ENCODE measurements at places on chromosomes 16 and 17.
A peak's percentile ranks its signal among the peaks of the same experiment; 100 is the strongest.

DNA sequence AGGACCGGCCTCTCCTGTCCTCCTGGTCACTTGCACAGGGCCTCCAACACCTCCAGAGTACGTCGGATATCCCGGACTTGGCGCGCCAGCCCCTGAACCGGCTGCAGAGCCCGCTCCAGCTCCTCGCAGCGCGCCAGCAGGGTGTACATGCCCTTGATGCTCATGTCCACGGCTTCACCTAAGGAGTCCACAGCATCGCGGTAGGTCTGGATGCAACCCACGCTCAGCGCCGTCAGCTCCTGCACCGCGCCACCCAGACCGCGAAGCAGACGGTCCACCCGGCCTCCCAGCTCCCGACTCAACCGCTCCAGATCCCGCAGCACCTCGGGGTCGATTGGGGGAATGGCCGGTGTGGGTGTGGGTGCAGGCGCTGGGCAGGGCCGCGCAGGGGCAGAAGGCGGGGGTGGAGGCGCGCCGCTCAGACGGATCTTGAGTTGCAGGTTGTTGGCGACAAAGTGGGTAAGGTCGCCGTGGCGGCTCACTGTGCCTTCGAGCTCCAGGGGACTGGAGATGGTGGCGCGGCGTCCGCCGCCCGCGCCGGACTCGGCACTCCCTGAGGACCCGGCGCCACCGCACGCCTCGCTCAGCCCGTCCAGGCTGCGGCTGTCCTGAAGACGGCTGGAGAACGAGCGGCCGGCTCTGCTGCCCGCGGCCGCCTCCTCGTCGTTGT, 804 bp downstream of the BORCS6 start:
- no peak for DNase-seq

GRCh38 chr17:76378548-76379274, 5.7 kb upstream of the SPHK1 start:
- DNase-seq: no peak

DNA sequence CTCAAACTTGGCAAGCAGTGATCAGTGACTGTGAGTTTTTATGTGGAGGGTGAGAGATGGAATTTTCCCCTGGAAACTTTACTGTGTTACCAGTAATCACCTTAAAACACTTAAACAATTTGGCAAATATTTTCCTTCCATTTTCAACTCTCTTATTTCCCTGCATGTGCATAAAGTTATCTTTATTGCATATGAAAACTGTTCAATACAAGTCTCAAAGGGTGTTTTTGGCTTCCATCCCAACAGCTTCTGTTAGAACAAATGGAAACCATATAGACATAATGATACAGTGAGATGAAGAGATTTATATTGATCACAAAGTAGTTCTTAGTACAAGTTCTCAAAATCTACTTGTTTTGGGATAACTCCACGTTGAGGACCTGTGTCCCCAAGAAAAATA, 36.4 kb upstream of the TANGO6 start:
- no peak for DNase-seq

DNA sequence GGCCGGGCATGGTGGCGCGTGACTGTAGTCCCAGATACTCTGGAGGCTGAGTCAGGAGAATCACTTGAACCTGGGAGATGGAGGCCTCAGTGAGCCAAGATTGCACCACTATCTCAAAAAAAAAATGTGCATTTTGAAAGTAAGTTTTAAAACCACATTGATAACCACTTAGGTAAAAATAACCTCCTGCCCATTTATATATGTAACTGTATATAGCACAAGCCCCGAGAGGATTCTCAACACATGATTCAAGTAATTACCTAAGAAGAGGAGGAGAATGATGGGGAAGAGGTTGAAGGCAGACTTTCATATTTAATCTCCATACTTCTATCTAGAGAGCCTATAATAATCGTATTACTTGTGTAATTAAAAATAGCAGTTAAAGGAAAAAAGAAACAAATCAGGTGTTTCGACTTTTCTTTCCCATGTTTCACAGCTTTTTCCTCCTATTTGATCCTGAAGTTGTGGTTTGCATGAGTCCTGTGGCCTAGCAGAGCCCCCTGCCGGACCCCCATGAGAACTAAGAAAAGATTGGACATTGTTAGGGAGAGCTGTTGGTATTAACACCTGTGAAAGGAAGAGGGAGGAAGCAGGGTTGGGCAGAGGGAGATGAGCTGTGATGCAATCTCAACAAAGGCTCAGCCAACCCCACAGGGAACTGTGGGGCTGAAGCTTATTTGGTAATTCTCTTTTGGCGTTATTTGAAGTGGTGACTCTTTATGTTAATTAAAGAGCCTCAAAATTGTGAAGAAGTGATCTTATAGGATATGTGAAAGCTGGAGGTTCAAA, 22.1 kb downstream of the PMFBP1 start:
- no peak for DNase-seq

DNA sequence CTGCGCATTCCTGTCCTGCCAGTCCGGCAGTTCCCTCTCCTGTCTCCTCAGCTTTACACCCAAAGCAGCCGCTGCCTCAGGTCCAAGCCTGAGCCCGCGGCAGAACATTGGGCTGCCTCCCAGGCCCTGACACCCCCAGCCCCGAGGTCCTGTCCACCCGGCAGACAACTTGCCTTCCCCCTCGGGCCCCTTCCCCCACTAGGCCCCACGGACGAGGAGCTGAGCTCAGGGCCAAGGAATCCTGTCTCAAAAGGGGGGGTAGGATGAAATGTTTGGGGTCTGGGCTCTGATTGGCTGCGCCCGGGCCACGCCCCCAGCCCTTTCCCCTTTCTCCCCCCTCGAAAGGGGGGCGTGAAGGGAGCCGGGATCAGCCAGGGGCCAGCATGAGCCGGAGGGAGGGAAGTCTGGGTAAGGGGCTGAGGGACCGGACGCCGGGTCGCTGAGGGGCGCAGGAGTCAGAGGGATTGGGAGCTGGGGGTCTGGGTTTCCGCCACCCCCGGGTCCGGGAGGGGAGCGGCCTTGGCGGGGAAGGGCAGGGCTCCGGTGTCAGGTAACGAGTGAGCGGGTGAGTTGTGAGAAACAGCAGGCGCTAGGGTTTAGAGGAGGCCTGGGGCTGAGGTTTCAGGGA, at the start of gene CTF1:
CTF1 (plus strand) TSS at position 354 of the 628 bp plus-strand sequence; CDS start at position 384, 30 bp downstream.
- DNase-seq: peak; percentile 80

DNA sequence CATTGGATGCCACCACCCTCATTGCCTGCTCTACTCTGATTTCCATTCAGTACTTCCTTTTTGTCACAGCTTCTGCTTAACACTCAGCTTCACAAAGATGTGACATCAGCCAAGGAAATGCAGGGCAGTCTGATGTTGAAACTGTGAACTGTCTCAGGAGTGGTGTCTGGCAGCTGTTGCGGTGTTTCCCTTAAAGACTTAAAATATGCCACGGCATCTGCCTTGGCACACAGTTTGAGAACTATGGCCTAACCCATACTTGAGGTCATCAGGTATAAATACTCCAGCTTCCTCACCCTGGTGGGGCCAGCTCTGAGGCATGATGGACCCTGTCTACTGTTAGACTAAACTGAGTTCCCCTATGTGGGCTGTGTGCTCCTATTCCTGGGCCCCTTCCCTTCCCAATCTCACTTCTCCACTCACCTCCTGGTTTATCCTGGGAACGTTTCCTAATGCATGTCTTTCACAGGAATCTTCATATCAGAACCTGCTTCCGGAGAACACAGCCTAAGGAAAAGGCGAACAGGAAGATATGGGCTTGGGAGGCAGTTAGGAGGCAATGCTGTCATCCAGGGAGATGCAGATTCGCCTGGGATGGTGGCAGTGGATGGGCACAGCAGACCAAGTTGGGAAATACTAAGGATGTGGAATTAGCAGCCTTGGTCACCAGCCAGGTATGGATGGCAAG, 96.5 kb downstream of the WSCD1 start:
- no peak for DNase-seq

DNA sequence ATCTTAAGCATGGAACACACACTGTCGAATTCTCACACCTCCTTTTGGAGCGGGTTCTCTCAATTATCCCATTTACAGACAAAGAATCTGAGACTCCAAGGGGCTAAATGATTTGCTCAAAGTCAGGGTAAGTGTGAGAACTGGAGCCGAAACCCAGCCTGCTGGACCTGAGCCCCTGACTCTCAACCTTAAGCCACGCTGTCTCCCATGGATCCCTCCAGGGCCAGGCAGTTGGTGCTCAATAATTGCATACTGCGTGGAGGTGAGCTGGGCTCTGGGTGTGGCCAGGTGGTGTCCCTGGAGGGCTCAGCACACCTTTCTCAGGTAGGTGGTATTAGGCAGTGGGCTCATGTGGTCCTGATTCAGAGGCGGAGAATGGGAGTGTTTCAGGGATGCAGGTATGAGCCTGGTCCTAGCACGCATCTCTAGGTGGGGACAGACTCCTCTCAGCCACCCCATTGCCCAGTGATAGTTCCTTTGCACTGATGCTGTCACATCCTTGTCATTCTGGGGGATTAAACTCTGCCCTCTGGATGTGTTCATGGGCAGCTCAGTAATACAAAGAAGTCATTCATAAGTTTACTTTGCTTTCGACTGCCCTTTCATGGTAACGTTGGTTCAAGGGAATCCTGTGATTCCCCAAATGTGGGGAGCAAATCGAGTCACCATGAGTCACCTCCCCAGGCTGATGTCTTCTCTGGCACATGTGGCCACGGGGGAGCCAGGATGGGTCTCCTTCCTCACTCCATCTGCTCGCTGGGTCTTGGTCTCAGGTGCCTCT, 399.5 kb upstream of the TNRC6C start:
- no peak for DNase-seq

DNA sequence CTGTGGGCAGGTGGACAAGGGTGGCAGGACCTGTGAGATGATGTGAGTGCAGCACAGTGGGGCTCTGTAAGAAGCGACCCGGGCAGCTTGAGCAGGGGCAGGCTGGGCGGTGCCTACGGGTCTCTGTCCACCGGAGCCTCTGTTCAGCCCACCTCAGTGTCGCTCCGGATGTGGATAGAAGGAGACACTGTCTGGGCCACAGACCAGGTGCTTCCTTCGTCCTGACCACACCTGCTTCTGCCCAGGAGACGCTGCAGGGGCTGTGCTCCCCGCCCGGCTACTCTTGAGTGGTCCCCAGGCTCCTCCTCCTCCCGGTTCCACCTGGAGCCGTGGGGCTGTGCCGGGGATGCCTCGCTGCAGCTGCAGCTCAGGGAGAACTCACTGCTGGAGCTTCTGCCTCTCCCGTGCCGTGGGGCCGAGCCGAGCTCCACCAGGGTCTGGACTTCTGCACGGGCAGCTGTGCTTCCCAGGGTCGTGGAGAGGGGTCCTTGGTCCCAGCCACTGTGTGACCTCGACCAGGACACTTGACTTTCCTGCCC, 21.5 kb downstream of the METRNL start:
- DNase-seq: no peak

DNA sequence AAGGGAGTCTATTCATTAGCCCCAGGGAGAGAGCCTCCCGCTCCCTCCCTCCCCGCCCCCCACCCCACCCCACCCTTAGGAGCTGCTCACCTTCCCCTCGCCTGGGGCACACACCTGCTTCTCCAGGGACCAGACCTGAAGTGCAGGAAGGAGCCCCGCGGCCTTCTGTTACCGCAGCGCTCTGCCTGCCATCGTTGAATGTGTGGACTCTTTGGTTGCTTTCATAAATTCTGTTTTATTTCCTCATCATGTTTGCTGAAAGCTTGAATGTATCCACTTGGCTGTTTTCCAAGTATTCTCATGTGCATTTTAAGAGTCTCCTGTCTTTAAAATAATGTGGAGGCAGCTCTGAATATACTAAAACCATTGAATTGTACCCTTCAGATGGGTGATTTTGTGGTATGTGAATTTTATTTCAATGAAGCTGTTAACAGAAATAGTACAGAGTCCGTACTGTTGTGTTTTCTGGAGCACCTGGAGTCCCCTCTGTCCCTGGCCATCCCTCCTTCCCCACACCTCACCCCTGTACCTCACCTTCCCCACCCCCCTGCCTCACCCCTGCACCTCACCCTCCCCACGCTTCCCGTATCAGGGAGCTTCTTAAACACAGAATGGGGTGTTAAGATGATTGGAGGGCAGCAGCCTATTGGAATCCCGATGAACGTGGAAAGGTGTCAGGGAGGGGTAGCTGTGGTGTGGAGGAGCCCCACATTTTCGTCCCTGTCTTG, 25.5 kb downstream of the RAB11FIP3 start:
- no peak for DNase-seq

DNA sequence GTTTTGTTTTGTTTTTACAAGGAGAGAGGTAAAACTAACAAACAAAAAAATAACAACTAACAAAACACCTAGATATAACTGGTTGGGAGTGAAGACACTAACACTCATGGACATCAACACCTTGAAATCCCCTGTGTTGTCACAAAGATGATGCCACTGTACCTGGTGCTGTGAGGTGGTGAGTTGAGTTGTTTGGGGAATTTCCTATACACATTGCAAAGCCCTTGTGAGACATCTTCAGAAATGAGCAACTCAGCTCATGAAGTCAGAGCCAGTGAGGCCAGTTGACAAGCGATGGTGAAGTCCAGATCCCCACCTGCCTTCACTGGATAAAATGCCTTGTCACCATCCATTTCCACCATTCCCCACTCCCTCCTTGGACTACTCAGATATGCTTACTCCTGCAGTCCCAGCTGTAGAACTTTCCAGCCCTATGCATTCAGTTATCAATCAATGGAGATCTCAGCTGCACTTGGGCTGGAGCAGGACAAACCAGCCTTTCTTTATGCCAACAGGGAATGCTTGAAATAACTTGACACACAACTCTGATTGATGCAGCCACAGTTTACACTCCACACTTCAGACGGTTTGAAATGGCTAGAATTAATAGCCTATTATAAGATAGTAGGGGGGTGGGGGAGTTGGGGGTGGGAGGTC, 22.2 kb downstream of the ANKFN1 start:
- DNase-seq: no peak

DNA sequence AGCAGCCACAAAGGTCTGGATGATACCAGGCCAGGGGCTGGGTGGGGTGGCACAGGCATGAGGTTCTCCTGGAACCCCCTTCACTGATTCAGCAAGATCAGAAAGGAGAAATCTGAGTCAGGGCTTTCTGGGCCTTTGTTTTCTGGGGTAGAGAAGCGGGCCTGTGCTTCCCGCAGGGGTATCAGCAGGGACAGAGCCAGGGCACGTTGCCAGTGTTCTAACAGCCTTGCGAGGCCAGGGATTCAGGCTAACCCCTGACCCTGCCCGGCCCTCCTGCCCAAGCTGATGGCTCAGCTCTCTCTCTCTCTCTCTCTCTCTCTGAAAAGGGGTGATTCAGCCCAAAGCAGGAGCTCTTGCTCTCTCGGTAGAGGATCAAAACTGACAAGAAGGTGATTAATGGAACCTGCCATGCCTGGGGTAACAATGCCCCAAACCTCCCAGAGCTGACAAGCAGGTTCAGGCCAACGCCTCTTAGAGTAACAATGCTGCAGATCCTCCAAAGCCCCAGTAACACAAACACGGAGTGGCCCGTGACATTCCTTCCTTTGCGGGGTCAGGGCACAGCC, 2.0 kb upstream of the KRT13 start:
- DNase-seq: no peak

DNA sequence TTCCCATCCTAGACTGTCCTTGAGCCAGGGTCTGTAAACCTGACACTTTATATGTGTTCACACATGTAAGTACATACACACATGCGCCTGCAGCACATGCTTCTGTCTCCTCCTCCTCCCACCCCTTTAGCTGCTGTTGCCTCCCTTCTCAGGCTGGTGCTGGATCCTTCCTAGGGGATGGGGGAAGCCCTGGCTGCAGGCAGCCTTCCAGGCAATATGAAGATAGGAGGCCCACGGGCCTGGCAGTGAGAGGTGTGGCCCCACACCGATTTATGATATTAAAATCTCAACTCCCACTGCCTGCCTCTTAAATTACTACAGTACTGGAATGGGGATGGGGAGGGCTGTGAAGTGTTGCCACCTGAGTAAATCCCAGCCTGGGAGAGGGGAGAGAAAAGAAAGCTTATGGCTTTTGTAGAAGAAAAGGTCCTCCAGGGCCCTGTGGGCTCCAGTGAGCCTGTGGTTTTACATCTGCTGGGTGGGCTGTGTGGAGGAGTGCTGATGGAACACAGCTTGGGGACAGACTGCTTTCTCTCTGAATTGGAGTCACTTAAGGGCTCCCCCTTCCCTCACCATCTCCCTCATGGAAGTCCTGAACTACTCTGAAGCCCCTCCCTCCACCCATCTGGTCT, 990 bp upstream of the WNK4 start:
- DNase-seq: no peak

Data from urothelium cell line (cell line).